ENCODE measurements at places on chromosomes 16 and 17.

DNA sequence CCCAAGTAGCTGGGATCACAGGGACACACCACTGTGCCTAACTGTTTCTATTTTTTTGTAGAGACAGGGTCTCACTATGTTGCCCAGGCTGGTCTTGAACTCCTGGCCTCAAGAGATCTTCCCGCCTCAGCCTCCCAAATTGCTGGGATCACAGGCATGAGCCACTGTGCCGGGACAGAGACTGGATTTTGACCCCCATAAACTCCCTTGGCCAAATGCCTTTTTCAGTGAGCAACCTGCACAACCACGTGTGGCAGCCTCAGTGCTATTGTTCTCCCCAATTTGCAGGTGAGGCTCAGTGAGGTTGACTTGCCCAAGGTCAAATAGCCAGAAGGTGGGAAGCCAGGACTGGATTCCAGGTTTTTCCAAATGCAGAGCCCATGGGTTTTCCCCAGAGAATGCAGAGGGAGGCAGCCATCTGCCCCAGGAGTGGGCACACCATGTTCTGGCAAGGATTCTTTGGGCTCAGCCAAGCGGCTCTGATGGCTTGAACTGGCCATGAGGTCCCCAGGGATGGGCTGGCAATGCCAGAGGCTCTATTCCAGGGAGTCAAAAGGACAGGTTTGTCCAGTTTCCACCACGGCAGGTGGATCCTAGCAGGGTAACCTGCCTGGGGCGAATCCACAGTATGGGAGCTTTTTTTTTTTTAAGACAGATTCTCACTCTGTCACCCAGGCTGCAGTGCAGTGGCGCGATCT lies 1.8 kb downstream of the IL27 start:
- DNase-seq: no peak

- no peak for DNase-seq
Measured at GRCh38 chr16:17303101-17303500, 167.7 kb downstream of the XYLT1 start.

- DNase-seq: no peak
Measured at GRCh38 chr17:44004077-44004760, at the start of gene NAGS. Gene NAGS, plus strand, starts transcription at chr17:44004622. Its CDS starts 42 bp downstream, at chr17:44004664.

DNA sequence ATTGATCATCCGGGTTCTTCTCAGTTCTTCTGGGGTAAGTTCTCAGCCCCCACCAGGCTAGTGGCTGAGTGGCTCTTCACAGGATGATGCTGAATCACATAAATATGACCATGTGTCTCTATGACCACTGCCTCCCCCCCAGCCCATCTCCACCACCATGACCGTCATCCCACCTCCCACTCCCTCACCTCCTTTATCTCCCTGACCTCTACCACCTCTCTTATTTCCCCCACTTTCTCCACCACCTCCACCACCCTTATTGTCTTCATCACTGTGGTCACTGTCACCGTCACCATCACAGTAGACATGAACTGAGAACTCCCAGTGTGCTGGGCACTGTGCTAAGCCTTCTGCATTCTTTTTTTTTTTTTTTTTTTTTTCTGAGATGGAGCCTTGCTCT lies 32.5 kb downstream of the RGS9 start:
- DNase-seq: no peak

GRCh38 chr16:12231666-12232065 lies 255.1 kb downstream of the SNX29 start:
- DNase-seq: peak; percentile 41

GRCh38 chr17:199191-199604 lies 17.7 kb upstream of the DOC2B start:
- DNase-seq: no peak

Data from kidney glomerular epithelial cell (primary cell).